ENCODE measurements at places on chromosomes 13 and 19.
A peak's percentile ranks its signal among the peaks of the same experiment; 100 is the strongest.

GRCh38 chr13:32590266-32590665, 4.0 kb downstream of the PDS5B start:
- H3K27ac ChIP-seq: peak overlapping the region; percentile 11
- H3K4me1 ChIP-seq: peaks cover 60% of the 10 kb centered on the region
- H3K36me3 ChIP-seq: no peaks in the 10 kb centered on the region
- DNase-seq: no peak
- H3K27me3 ChIP-seq: no peaks in the 10 kb centered on the region

DNA sequence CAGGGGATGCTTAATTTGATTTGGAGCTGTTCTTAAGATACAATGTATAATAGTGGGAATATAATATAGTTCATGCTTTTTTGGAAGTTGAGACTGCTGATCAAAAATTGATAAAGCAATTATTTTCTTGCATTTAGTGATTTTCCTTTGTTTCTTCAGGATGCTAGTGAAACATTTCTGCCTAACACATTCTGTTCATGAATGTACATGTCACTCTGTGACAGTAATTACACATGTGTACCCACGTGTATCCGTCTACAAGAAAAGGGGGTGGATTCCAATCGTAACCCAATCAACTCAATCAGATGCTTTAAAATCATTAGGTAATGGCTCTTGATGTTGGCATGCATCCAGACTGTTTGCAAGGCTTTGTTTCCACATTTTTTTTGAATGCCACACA, 5.0 kb upstream of the FRY start:
- H3K27me3 ChIP-seq: no peaks in the 10 kb centered on the region
- no peak for DNase-seq
- peaks cover 15% of the 10 kb centered on the region for H3K4me1 ChIP-seq
- no peak overlapping the region for H3K4me3 ChIP-seq
- no peak overlapping the region for H3K27ac ChIP-seq

DNA sequence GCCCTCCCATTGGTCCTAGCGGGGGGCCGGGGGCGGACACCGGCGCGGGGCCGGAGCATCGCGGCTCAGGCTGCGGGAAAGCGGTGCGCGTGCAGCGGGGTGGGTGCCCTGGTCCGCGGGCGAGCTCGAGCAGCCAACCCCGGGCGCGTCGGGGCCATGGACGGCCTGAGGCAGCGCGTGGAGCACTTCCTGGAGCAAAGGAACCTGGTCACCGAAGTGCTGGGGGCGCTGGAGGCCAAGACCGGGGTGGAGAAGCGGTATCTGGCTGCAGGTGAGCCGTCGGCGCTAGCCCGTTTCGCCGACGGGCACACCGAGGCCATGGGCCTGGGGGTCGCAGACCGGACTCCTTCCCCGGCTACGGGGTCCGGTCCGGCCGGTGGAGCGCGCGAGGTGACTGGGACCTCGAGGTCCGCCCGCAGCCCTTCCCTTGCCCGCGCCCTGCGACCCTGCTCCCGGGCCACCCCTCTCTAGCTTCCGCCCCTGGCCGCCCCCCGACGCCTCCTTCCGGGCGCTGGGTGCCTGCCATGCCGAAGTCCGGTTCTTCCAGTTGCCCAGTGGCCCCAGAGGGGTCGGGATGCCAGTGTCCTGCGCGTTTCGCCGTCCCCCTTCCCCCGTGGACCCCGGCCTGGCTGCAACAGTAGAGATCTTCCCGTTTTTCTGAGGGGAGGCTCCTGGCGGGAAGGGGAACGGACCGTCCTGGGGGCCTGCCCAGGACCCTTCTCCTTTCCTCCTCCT, at the start of gene REEP6:
Gene REEP6, plus strand, starts transcription at position 68 of the 735 bp plus-strand sequence. Its CDS starts 89 bp downstream, at position 157.
- peaks cover 11% of the 10 kb centered on the region for H3K4me1 ChIP-seq
- H3K27me3 ChIP-seq: no peaks in the 10 kb centered on the region
- DNase-seq: no peak
- H3K36me3 ChIP-seq: no peaks in the 10 kb centered on the region
- peak within 1 kb of the TSS; percentile 93 for H3K4me3 ChIP-seq
- H3K27ac ChIP-seq: peak within 1 kb of the TSS; percentile 67

DNA sequence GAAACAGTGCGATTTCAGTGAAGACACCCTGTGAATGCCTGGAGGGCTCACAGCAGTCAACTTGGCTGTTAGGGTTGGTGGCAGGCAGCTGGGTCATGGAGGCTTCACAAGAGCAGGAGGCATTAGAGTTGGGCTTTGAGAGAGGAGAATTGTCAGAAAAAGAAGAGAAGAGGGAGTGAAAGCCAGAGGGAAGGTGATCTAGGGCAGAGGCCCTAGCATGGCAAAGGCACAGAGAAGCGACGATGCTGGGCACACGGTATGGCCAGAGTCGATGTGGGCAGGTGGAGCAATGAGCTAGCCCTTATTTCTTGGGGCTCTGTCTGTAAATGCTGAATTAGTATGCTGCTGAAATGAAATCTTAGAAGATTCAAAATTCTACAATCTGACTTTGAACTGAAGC, 52.6 kb upstream of the OLFM4 start:
- H3K36me3 ChIP-seq: no peaks in the 10 kb centered on the region
- H3K27me3 ChIP-seq: peaks cover 35% of the 10 kb centered on the region
- no peak for DNase-seq
- H3K4me3 ChIP-seq: no peak overlapping the region

DNA sequence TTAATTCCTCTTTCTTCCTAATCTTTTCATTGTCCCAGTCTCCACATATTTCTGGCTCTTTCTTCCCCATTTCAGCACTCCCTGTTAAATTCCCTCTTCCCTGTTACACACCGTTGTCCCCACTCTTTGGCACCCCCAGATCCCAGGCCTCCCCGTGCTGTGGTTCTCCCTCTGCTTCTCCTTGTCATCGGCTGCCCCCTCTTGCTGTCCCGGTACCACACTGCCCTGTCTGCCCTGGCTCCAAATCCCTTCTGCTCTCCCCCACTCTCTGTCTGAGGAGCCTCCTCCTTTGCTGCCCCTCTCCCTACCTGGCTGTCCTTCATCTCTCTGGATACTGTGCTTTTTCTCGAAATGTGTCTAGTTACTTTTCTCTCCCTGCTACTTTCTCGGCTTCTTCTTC, 983 bp downstream of the ZNF415 start:
- DNase-seq: no peak
- peak overlapping the region; percentile 25 for H3K4me3 ChIP-seq
- H3K27ac ChIP-seq: no peak overlapping the region
- peaks cover 4% of the 10 kb centered on the region for H3K36me3 ChIP-seq
- H3K27me3 ChIP-seq: no peaks in the 10 kb centered on the region

DNA sequence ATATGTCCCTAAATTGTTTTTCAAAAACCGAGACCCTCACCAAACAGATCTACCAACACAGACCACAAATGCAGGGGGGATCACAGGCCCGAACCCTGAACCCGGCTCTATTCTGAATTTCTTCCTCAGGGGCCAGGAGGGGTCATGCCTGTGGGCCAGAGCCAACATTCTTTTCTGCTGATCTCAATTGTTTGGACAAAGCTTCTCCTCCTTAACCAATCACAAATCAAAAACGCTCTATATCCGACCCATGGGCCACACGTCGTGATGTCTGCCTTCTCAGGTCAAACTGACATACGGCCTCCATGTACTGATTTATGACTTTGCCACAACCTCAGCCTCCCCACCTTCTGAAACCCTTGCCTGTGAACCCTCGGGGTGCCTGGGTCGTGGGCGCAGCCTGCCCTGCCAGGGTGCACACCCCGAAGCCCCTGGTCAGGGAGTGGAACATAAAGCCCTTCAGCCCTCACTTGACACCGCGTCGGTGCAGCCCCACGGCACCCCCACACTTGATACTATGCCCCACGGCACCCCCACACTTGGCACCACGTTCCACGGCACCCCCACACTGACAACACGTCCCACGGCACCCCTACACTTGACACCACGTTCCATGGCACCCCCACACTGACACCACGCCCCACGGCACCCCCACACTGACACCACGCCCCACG, 58.4 kb upstream of the C13orf46 start:
- H3K27ac ChIP-seq: peak overlapping the region; percentile 47
- H3K4me1 ChIP-seq: peaks cover 24% of the 10 kb centered on the region
- H3K27me3 ChIP-seq: no peaks in the 10 kb centered on the region
- no peak overlapping the region for H3K4me3 ChIP-seq

DNA sequence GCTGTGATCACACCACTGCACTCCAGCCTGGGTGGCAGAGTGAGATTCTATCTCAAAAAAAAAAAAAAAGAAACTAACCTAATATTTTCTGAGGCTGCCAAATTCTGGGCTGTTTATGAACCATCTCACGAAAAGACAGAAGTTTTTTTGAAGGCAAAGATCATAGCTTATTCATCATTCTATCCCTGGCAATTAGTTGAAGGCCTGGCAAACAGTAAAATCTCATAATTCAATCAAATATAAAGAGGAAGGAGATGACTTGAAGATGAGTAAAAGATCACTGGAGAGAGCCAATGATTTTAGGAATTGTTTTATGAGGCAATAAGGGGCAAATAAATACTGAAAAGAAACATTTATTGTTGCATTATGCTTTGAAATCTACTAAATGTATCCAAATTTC, 216.5 kb downstream of the DCLK1 start:
- no peak overlapping the region for H3K27ac ChIP-seq
- peaks cover 2% of the 10 kb centered on the region for H3K4me1 ChIP-seq
- no peaks in the 10 kb centered on the region for H3K27me3 ChIP-seq
- no peak for DNase-seq

GRCh38 chr19:51098365-51099046, 9.7 kb downstream of the CTU1 start:
- H3K27ac ChIP-seq: no peak overlapping the region
- peaks cover 25% of the 10 kb centered on the region for H3K4me1 ChIP-seq
- peaks cover 4% of the 10 kb centered on the region for H3K36me3 ChIP-seq
- peak overlapping the region; percentile 36 for H3K4me3 ChIP-seq
- H3K27me3 ChIP-seq: no peaks in the 10 kb centered on the region

DNA sequence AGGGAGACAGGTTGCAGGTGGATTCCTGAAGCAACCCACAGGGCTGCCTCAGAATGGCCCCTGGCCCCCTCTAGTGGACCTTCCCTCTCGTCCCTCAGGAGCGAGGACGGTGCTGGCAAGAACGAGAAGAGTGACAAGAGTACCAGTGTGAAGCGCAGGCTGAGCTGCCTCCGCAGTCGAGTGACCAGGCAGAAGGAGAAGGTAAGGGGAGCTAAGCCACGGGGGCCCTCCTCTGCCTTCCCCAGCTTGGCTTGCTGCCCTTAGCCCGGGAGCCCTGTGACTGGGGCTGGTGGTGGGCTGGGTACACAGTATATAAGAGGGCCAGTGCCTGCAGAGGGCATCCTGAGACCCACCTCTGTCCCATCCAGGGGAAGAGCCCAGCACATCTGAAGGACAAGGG, 34.0 kb downstream of the ARHGEF18 start:
- H3K27me3 ChIP-seq: no peaks in the 10 kb centered on the region
- no peak for DNase-seq
- no peak overlapping the region for H3K27ac ChIP-seq
- peaks cover 10% of the 10 kb centered on the region for H3K36me3 ChIP-seq
- no peak overlapping the region for H3K4me3 ChIP-seq

- no peak for DNase-seq
- peaks cover 66% of the 10 kb centered on the region for H3K27me3 ChIP-seq
- peak overlapping the region; percentile 47 for H3K27ac ChIP-seq
- H3K4me1 ChIP-seq: peaks cover 21% of the 10 kb centered on the region
Observed at GRCh38 chr19:41193430-41194156, 574 bp downstream of the CYP2S1 start.

- peak within 1 kb of the TSS; percentile 99 for H3K4me3 ChIP-seq
- peaks cover 36% of the 10 kb centered on the region for H3K4me1 ChIP-seq
- DNase-seq: peak; percentile 51
- H3K36me3 ChIP-seq: peaks cover 10% of the 10 kb centered on the region
- H3K27me3 ChIP-seq: no peaks in the 10 kb centered on the region
Observed at GRCh38 chr13:32427852-32428580, at the start of gene N4BP2L1. N4BP2L1 (minus strand) TSS chr13:32428130; CDS start chr13:32428082, 48 bp downstream.

- H3K4me1 ChIP-seq: no peaks in the 10 kb centered on the region
- no peaks in the 10 kb centered on the region for H3K36me3 ChIP-seq
- no peak overlapping the region for H3K4me3 ChIP-seq
Observed at GRCh38 chr19:51810223-51810622, 15.3 kb downstream of the FPR3 start.

GRCh38 chr13:44132710-44133109, 240.9 kb upstream of the SERP2 start:
- peaks cover 2% of the 10 kb centered on the region for H3K4me1 ChIP-seq
- H3K27ac ChIP-seq: no peak overlapping the region
- peaks cover 4% of the 10 kb centered on the region for H3K36me3 ChIP-seq
- no peak for DNase-seq
- H3K4me3 ChIP-seq: no peak overlapping the region

GRCh38 chr19:492091-492531, 4.2 kb upstream of the MADCAM1 start:
- DNase-seq: peak; percentile 52
- H3K4me1 ChIP-seq: peaks cover 2% of the 10 kb centered on the region
- H3K27ac ChIP-seq: no peak overlapping the region
- no peaks in the 10 kb centered on the region for H3K36me3 ChIP-seq

DNA sequence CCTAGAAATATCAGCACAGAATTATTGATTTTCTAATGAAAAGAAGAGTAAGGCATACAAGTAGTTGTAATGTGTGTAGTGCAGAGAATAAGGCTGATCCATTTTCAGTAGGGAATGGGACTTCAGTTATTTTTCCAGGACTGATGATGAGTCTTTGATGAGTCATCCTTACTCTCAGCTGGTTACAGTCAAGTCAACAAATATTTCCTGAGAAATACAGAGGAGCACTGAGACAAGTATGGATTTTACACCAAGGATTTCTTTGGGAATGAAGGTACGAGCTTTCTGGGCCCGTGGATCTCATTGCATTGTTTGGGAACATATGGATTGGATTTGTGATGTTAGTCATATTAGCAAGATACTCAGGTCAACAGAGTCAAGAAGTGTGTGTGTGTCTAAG, 502.7 kb downstream of the FGF9 start:
- peaks cover 2% of the 10 kb centered on the region for H3K4me1 ChIP-seq
- H3K4me3 ChIP-seq: no peak overlapping the region
- H3K27me3 ChIP-seq: no peaks in the 10 kb centered on the region
- H3K27ac ChIP-seq: no peak overlapping the region
- DNase-seq: no peak
- H3K36me3 ChIP-seq: no peaks in the 10 kb centered on the region

Data from T-helper 17 cell (primary cell).